Fibroblast of upper back skin (primary cell): ENCODE measurements at places on chromosomes 4 and X.

DNA sequence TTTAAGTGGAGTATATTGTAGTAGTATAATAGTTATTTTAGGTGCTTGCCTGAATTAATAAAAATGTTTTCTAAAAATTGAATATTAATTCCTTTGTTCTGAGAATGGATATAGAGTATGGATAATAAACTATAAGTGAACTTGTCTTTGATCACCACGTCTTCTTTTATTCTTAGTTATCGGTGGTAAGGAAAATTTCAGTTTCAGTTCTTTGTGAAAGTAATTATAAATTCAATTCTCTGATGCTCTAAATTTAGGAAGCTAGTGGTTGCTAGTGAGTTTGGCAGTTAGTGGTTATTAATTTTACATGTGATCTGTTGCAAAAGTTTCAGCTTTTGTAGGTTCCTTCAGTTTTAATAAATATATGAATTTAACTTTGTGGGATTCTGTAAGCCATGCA, 30.8 kb downstream of the MRPL1 start:
- DNase-seq = no peak

GRCh38 chrX:154371017-154371788, 3.2 kb downstream of the FLNA start:
- peak; percentile 95 for DNase-seq

DNA sequence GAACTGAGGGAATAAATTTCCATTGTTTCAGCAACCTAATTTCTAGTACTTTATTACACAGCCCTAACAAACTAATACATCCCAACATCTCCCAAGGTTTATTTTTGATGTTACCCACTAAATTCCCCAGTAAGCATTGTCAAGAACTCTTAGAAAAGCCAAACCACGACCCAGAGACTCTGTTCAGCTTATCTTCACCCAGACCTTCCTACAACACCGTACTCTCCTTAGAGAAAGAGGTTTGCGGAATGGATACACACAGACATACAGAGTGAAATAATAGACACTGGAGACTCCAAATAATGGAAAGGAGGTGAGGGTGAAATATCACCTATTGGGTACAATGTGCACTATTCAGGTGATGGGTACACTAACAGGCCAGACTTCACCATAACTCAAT, 75.6 kb downstream of the LRBA start:
- DNase-seq = no peak

DNA sequence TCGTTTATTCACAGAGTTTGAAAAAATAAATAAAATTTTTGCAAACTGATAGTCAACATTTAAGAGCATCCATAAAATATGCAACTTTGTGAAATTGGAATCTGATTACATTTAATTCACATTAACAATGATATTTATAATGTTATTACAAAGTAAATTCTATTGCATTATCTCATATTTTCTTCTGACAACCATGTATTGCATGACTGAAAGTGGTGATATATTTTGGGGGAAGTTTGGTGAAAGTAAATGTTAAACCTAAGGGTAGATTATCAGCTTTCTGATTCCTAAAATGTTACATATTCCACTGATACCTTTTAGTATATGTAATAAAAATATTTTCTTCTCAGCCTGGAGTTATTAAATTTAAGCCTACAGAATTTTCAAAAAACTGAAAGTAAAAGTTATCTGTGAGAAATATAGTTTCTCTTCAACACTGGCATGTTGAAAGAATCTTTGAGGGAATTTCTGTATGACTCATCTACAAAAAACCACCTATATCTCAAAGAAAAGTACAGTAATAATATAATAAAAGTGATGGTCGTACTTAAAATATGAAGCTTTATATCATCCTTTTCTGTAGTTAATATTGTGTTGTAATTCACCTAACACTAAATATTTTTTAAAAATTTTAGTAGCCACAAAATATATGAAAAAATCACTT, 1179.6 kb upstream of the PCDH7 start:
- peak; percentile 17 for DNase-seq

DNA sequence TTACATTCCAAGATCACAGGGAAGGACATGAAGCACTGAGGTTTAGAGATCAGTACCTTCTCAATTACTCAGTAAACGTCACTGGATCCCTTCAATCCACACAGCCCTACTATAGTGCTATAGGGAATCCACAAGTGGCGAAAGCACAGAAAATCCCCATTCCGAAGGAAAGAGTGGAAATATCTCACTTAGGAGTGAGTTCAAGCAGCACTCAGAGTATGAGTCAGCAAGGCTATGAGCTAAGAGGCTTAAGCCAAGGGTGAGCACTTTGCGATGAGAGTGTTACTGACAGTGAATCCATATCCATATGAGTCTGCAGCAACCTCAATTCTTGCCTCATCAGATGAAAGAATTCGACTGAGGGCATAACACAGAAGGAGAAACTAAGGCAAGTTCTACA, 165.1 kb downstream of the VSIG4 start:
- no peak for DNase-seq

GRCh38 chr4:123468479-123469031, 72.0 kb downstream of the SPRY1 start:
- no peak for DNase-seq

DNA sequence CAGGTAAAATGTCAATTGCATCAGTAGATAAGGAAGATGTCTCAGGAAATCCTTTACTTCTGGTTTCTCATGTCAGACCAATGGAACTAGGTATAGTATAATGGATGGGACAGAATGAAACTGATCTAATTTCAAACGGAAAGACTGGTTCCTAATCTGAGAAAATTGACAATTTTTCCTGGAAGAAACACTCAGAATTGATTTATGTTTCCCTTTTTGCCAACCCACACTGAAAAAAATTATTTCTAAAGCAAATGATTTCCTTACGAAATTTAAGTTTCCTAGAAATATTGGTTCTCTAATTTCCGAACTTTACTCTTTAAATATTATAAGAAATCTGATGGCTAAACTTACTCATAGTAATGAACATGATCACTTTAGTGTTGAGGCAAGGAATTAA, 19.1 kb downstream of the PPAT start:
- DNase-seq = no peak

GRCh38 chr4:152352622-152353116, 183.2 kb downstream of the FBXW7 start:
- peak; percentile 98 for DNase-seq

DNA sequence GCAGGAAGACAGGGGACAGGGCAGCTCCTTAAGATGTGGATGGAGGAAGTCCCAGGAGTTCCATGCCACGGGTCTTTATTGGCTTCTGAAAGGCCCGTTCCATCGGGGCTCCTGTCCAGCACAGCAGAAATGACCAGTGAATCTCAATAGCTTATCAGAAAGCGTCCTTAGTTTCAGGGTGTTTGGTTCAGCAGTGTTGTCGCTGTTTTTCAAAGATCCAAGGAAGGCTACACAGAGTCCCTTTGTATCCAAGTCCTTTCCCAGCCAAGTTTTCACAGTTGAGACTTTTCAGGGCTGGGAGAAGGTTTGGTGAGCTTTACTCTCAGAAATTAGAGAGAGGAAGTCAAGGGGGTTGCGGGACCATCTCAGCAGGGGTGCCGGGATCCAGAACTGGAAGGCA, 5.0 kb upstream of the ZCCHC4 start:
- no peak for DNase-seq

DNA sequence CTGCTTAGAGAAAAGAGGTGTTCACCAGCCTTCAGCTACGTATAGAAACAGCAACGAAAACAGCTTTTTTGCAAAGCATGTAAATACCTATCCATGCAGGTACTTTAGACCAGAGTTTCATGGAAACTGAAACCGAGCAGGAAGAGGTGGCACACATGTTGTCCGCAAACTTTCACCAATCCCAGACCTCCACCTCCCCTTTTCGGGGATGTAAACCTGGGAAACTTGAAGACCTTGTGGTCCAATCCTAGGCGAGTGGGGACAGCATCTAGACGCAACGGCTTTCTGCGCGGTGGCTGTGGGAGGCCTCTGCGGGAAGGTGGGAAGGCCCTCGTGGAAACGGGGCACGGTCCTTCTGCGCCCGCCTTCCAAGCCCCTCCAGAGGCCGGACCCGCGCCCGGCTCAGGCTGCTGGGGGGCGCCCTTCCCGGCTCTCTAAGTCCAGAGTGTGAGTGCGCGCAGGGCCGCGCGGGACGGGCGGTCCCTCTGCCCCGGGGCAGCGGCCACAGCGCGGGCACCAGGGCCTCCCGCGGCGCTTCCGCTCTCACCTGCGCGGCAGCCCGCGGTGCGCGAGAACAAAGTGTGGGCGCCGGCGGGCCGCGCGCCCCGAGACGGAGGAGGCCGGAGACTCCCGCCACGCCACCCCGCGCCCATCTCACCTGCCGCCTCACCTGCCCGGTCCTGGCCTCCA, 830 bp upstream of the SHROOM2 start:
- DNase-seq = no peak

GRCh38 chr4:153115322-153116290, 88.6 kb upstream of the TRIM2 start:
- peak; percentile 80 for DNase-seq

GRCh38 chrX:69991685-69992084, 58.1 kb downstream of the AWAT2 start:
- no peak for DNase-seq

GRCh38 chr4:139455126-139455538, 1.2 kb downstream of the RAB33B start:
- no peak for DNase-seq

DNA sequence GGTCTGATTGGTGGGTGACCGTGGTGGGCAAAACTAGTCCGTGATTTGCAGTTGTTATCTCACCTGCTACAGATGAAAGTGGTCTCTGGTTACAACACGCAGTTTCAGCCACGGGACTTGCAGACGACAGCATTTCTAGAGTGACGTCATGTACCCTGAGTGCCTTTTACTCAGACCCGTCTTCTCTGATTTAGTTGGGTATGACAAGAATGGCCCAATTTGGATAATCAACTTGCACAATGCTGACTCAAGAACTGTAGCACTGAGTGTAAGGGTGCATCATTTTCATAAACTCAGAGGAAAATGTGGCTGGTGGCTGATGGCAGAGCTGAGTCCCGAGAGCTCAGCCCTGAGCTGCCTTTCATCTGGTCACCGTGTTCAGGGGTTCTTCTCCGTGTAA, 281.4 kb upstream of the FRG1 start:
- no peak for DNase-seq

GRCh38 chr4:122528879-122529278, 72.4 kb upstream of the IL2 start:
- DNase-seq = no peak

- no peak for DNase-seq
Measured at GRCh38 chrX:136542281-136542680, 10.3 kb downstream of the VGLL1 start.

GRCh38 chrX:73903941-73904340, 340.9 kb downstream of the CHIC1 start:
- no peak for DNase-seq

GRCh38 chr4:161189286-161190134, 974.3 kb downstream of the FSTL5 start:
- DNase-seq = peak; percentile 38

GRCh38 chrX:5644776-5645175, 583.9 kb downstream of the NLGN4X start:
- no peak for DNase-seq

- DNase-seq = no peak
Measured at GRCh38 chr4:33339762-33340161, 2619.6 kb downstream of the PCDH7 start.

DNA sequence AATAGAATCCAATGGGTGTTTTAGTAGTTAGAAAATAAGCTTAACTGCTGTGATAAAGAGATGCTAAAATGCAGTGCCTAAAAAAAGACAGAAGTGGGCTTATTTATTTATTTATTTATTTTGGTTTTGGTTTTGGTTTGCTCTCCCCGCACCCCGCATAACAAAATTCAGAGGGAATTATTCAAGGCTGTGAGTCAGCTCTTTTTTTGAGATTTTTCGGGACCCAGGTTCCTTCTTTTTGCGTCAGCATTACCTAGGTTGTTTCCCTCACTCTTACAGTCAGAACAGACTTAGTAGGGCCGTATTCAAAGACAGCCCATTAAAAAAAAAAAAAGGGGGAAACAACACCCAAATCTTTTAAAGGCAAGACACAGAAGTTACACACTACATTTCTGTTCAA, 1495.5 kb upstream of the ADGRL3 start:
- no peak for DNase-seq

GRCh38 chr4:156322592-156322991, 368.9 kb upstream of the CTSO start:
- DNase-seq = peak; percentile 93

DNA sequence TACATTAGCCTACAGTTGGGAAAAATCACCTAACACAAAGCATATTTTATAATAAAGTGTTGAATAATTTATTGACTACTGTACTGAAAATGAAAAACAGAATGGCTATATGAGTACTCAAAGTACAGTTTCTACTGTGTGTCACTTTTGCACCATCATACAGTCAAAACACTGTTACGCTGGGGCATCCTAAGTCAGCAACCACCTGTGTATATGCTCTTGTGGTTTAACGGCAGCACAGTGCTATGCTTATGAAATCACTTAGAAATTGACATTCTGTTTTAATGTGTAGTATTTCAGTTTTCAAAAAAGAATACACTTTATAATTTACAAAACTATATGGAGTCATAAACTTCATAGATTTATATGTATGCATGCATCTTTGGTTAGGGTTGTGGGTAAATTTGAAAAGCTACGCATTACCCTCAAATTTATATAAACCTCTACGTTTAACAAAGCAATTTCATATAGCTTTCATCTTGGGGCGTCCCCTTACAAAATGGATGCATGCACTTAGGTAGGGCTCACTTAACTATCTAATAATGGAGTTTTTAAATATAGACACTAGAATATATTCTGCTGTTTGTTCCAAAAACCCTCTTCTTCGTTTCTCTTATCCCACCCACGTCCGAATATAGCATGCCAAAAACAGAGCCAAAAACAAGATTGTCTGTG, 690 bp upstream of the NEIL3 start:
- DNase-seq = no peak

- DNase-seq = no peak
Measured at GRCh38 chr4:7708238-7708637, 231.4 kb downstream of the AFAP1 start.

DNA sequence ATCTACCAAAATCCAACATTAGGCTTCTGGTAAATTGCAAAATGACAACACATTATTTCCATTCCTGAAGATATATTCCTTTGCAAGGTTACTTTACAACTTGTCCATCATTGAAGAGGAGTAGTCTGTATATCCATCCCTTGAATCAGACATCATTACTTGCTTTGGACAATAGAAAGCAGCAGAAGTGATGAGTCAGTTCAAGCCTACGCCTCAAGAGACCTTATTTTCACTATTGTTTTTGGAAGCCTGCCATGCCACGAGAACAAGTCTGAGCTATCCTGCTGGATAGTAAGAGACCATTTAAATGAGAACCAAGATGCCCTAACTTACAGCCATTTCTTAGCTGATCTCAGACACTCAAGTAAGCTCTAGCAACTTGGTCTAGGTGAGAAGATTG, 246.0 kb upstream of the HHIP start:
- peak; percentile 95 for DNase-seq
